Hepatocyte (in vitro differentiated cells): ENCODE measurements at places on chromosomes 16 and 17. TPM values are rescaled to one million over a fixed set of nuclear protein-coding genes. Genes with fewer than 3 reads are reported as not detected.

The ARL5C gene
- not detected in 2 replicates for polyA plus RNA-seq

The PRRT2 gene
- polyA plus RNA-seq, result 11.1 and 23.9 TPM in 2 replicates

The PRSS27 gene
- polyA plus RNA-seq, result 1.4 and 4.8 TPM in 2 replicates

GRCh38 chr16:53937161-53937880 is 233.4 kb downstream of the FTO start:
- no peak overlapping the region for H3K27ac ChIP-seq
- H3K4me3 ChIP-seq, result no peak overlapping the region
- H3K36me3 ChIP-seq, result no peaks in the 10 kb centered on the region
- DNase-seq, result no peak
- no peaks in the 10 kb centered on the region for H3K4me1 ChIP-seq
